Endothelial cell (in vitro differentiated cells): ENCODE measurements at places on chromosomes 2 and 18.

DNA sequence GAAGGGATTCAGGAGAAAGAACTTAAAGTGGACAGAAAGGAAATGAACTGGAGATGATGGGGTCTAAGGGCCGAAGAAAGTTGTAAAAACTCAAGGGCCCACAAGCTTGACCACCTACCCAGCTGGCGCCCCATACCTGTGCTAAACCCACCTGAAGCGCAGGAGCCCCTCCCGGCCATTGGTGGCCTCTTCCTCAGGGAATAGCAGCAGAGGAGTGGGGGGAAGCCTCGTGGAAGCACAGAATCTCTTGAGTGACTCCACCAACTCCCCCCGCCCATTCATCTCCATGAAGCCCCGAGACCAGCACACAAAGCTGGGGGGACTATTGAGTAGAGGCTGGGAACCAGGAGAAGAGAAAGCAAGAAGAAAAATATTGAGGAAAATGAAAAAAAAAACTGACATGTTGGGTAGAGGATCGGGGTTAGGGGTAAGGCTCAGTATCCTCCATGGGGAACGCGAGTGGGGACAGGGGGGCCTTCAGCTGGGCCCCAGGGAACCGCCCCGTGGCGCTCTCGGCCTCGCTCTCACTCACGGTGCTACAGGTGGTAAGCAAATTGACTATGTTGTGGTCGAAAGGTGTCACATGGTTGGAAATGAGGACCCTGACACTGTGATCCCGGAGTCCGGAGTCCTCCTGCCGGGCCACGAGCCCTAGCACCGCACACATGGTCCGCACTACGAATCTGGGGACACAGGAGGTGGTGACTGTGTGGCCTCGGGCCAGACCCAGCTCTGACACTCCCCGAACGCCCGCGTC lies 728 bp downstream of the AUP1 start:
- no peak for DNase-seq

- no peak for DNase-seq
These were observed 742.3 kb upstream of the SLC8A1 start for GRCh38 chr2:41194230-41194629.

DNA sequence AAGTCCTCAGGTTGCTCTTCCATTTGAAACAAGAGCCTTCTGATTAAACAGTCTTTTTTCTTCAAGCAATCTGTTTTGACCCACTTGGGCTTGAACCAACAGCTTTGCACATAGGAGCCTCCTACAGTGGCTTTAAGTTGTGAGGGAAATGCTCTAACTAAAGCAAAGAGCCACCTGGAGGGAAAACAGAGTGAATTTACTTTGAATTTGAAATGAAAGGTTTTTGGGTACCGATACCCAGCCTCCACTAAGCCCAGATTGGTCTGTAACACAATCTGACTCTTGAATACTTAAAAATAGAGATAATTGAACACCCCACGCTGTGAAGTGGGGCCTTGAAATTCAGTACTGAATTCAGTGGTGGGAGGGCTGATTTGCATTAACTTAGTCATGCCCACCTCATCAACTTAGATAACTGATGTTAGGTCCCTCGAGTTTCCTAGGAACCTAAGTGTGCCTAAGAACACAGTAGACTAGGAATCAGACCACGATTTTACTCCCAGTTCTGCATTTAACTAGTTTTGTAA lies 56.3 kb upstream of the ACVR1C start:
- no peak for DNase-seq

- DNase-seq, result no peak
These were observed 80.5 kb upstream of the CYP1B1 start for GRCh38 chr2:38156436-38156835.

DNA sequence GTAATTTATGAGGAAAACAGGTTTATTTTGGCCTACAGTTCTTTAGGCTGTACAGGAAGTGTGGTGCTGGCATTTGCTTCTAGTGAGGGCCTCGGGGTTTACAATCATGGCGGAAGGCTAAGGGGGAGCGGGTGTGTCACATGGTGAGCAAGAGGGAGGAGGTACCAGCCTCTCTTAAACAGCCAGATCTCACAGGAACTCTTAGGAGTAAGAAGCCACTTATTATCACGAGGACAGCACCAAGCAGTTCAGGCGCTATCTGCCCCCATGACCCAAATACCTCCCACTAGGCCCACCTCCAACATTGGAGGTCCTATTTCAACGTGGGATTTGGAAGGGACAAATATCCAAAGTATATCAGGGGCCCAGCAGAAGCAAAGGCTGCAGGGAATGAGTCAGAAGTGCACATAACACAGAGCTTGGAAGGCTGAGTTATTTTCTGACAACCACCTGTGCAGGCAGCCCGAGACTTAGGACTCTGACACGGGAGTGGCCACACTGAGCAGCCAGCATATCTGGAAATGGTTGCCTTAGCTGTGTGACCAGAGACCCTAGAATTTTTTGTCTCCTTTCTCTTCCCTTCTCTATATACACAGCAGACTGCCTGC lies 170.9 kb downstream of the PRPF40A start:
- no peak for DNase-seq
